Heart left ventricle (tissue), 16 donors: ENCODE measurements at places on chromosomes 16 and 17. TPM values are rescaled to one million over a fixed set of nuclear protein-coding genes. Genes with fewer than 3 reads are reported as not detected.

The ACSM5 gene
- total RNA-seq, result 0.71 TPM

GRCh38 chr17:66469890-66470289 lies 167.5 kb downstream of the PRKCA start:
- no peaks in the 10 kb centered on the region for H3K36me3 ChIP-seq
- H3K27ac ChIP-seq, result no peak overlapping the region
- no peak overlapping the region for H3K4me3 ChIP-seq
- no peak for DNase-seq
- no peaks in the 10 kb centered on the region for H3K27me3 ChIP-seq

DNA sequence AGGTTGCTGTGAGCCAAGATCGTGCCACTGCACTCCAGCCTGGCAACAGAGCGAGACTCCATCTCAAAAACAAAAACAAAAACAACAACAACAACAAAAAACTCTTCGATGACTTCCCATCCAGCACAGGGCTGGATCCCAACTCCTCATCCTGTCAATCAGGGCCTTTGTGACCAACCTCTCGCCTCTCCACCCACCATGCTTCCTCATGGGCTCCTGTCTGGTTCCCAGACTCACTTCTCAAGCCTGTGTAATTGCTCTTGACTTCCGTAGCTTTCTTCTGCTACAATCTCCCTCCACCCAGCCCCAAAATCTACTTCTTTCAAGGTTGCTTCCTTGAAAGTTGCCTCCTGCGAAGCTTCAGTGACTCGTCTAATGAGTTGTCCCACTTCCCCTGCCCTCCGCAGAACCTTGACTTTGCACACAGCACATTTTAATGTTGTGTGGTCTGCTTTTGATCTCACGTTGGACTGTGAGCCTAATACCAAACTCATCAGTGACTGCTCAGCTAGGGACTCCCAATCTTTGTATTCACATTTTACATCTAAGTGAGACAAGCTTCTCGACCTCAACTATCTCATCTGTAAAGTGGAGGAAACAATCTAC lies 936 bp upstream of the RASL10B start:
- no peak for DNase-seq
- H3K27ac ChIP-seq, result no peak overlapping the region
- H3K36me3 ChIP-seq, result peaks cover 24% of the 10 kb centered on the region

DNA sequence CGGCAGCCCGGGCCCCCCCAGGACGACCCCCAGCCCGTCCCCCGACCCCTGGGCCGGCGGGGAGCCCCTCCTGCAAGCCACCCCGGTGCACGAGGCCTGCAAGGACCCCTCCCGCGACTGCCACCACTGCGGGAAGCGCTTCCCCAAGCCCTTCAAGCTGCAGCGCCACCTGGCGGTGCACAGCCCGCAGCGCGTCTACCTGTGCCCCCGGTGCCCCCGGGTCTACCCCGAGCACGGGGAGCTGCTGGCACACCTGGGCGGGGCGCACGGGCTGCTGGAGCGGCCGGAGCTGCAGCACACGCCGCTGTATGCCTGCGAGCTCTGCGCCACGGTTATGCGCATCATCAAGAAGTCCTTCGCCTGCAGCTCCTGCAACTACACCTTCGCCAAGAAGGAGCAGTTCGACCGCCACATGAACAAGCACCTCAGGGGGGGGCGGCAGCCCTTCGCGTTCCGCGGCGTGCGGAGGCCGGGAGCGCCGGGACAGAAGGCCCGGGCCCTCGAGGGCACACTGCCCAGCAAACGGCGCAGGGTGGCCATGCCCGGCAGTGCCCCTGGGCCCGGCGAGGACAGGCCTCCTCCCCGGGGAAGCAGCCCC lies 15.6 kb upstream of the ZFPM1 start:
- no peak overlapping the region for H3K4me3 ChIP-seq
- H3K27me3 ChIP-seq, result peaks cover 19% of the 10 kb centered on the region
- DNase-seq, result no peak

The FBXW10 gene
- not detected for total RNA-seq

The ABCA3 gene
- total RNA-seq, result 9.3 TPM

The ASGR1 gene
- not detected for total RNA-seq
